ENCODE measurements at places on chromosomes 5 and 9.

- ATAC-seq, result peak; percentile 19
These were observed 1.0 kb downstream of the PRDM6 start for GRCh38 chr5:123089914-123090660.

- ATAC-seq, result no peak
These were observed 3.6 kb downstream of the F12 start for GRCh38 chr5:177405805-177406204.

DNA sequence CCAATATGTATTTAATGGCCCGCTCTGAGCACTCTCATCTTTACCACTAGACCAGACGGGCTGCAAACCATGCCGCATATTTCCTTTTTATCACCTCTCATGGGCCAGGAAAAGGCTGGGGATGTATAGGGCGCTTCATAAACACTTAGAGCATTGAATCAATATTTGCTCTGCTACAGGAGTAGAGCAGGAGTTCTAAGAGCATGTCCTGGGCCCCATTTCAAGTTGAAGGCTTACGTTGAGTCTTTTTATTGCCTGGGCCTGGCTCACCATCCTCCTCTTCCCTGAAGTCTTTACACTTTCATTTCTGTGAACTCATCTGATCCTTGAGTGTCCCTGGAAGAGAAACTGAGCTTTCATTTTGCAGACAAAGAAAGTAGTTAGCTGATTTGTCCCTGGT lies 112.4 kb downstream of the FSTL4 start:
- no peak for ATAC-seq

DNA sequence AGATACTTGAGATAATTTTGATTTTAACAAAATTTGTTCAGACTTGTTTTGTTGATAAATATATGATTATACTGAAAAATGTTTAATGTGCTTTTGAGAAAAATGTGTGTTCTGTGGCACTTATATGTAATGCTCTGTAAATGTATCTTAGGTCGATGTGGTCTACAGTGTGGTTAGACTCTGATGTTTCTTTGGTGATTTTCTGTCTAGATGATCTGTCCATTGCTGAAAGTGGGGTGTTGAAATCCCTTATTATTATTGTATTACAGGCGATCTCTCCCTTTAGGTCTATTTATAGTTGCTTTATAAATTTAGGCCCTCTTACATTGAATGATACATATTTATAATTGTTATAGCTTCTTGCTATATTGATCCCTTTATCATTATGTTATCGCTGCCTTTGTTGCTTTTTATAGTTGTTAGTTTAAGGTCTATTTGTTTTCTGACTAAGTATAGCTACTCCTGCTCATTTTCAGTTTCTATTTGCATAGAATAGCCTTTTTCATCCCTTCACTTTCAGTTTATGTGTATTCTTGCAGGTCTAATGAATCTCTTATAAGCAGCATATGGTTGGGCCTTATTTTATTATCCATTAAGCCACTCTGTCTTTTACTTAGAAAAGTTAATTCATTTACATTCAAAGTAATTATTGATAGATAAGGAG lies 124.3 kb downstream of the MRPS30 start:
- ATAC-seq, result no peak

DNA sequence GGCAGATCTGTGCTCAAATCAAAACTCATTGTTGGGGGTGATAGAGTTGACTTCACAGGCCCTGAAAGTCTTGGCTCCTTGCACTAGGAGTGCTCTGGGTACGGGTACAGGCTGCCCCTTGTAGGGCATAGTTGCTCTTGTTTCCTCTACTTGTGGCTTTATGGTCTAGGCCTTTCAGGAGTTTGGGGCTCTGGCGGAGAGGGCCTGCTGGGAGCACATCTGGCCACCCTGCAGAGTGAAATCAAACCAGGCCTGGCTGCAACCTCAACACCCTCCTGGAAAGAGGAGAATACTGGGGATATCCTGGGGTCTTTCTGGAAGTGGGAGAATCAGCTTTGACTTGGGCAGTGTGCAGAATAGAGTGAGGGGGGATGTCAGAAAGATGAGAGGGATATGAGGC lies 1.5 kb downstream of the TGFBI start:
- ATAC-seq, result no peak
